Sigmoid colon (tissue), 7 donors: ENCODE measurements at places on chromosomes 7 and 10. TPM values are rescaled to one million over a fixed set of nuclear protein-coding genes. Genes with fewer than 3 reads are reported as not detected.

Gene GPR158
- 0.54 TPM for total RNA-seq

Gene CTAGE6
- total RNA-seq, result not detected

Gene SEC31B
- 5.3 TPM for total RNA-seq

Gene PNLIP
- not detected for total RNA-seq

Gene PRR15
- not detected for total RNA-seq

Gene TSPAN13
- total RNA-seq, result 6.4 TPM

Gene DRGX
- total RNA-seq, result not detected

Gene PRPS1L1
- not detected for total RNA-seq

Gene KCNIP2
- 7.1 TPM for total RNA-seq

Gene NODAL
- total RNA-seq, result not detected

Gene ZYX
- total RNA-seq, result 67.3 TPM

Gene ACTA2
- total RNA-seq, result 2,072 TPM

Gene PRRT4
- total RNA-seq, result 0.82 TPM

Gene UCMA
- total RNA-seq, result not detected

Gene CYP26C1
- not detected for total RNA-seq

Gene FFAR4
- not detected for total RNA-seq

Gene POLR2J2
- total RNA-seq, result 3.0 TPM

Gene IKZF1
- total RNA-seq, result 20.5 TPM

Gene EEPD1
- 18.1 TPM for total RNA-seq

Gene VSTM4
- 9.6 TPM for total RNA-seq

Gene TAS2R5
- total RNA-seq, result 2.5 TPM
